DMS53 (cell line): ENCODE measurements at places on chromosomes 7 and 10.

DNA sequence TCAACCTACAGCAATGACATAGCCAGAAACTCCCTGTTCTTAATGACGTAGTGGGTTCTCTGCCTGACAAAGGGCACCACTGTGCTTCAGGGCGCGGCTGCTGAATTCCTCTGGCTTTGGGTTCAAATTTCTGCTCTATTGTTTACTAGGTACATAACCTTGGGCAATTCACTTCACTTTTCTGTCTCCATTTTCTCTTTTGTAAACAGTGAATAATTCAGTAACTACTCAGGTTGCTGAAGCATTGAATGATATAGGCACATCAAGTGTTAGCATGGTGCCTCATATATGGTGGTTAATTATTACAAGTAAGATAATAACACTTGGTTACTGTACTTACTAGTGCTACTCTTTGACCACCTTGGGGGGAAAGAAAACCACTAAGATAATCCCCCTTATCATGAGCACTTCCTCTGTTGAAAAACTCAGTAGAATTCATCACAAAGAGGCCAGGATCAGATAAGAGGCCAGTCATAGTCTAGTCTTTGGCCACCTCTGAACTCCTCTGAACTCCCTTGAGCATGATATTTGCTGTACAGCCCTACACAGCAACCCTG is 92.0 kb upstream of the AHR start:
- peak; percentile 93 for DNase-seq

DNA sequence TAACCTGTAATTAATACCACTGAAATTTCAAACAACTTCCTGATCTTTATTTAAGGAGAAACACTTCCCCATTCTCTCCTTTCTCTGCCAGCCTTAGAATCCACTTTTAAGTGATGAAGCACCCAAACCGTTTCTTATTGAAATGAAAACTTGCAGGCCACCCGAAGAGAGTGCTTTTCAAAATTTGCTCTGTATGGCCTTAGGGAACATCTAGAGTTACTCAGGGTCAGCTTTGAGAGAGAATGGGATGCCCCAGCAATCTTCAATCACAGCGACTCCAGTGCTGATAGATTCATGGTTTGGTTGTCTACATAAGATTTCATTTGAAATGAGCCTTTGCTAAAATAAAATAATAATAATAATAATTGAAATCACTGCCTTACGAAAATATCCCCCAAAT is 323.1 kb downstream of the PCLO start:
- DNase-seq, result no peak

DNA sequence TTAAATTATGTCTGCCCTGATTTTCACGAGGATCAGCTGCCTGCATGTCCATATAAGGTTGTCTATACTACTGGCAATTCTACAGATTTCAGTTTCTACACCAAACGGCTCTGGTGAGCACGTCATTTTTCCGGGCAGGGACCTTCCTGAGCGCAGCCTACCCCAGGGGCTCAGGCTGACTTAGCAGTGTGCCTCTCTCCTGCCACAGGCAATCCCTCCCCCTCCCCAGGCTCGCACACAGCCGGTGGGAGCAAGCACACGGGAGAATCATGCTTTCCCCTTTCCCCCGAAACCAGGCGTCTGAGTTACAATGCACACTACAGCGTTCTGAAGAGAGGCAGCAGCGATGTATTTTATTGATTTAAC is 1.7 kb downstream of the KLF6 start:
- peak; percentile 84 for DNase-seq

DNA sequence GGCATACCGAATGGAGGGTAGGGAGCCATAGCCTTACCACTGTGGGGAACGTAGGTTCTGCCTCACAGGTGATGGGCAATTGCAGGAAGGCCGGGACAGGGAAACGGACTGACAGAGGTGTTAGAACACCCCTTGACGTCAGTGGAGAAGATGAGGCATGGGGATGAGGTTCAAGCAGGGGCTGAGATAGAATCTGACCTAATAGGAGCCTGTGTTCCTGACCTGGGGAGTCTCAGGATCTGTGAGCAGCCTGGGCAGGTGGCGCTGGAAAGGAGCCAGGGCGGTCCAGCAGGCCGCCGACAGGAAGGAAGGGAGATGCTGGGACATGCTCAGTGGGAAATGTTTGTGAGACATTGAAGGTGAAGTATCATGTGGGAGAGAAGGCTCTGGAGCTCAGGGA is 109.4 kb downstream of the WDFY4 start:
- peak; percentile 80 for DNase-seq

DNA sequence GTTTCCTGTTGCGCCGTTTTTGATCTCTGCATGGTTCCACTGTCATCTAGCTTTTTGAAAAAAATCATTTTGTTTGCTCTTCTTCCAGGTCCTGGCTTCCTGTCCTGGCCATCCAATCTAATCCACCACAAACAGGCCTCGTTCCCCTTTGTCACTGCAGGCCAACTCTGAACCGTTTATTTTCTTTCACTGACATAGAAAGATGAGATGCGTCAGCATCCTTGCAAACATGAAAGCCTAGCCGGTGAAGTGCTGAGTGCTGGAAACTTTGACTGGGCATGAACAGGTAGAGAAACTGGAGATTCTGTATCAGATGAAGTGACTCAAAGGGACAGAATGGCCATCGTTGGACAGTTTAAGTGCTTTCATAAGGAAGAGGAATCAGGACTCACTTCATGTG is 1247.8 kb downstream of the TYW1 start:
- no peak for DNase-seq

DNA sequence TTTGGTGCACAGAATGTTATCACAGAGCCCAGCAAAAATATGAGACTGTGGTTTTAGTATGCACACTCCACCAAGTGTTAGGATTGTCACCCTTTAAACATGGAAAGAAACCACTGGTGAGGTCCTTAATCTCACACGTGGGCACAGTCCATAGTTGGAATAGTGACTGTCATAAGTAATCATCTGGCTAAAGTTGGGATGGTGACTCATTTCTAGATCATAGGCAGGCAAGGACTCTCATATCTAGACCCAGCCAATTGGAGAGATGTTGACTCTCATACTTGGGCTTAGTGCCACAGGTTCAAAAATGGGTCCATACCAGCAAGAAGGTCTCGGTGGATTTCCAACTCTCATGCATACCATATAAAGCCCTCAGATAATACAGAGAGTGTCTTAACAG is 39.6 kb upstream of the ZNF680 start:
- no peak for DNase-seq

GRCh38 chr10:96699613-96700012 is 20.7 kb downstream of the PIK3AP1 start:
- DNase-seq, result no peak

GRCh38 chr7:41709621-41710020 is 6.7 kb upstream of the INHBA start:
- peak; percentile 96 for DNase-seq

GRCh38 chr7:103073989-103074518 is 542 bp downstream of the FBXL13 start:
- peak; percentile 63 for DNase-seq

GRCh38 chr10:94105226-94105625 is 111.5 kb downstream of the PLCE1 start:
- no peak for DNase-seq

DNA sequence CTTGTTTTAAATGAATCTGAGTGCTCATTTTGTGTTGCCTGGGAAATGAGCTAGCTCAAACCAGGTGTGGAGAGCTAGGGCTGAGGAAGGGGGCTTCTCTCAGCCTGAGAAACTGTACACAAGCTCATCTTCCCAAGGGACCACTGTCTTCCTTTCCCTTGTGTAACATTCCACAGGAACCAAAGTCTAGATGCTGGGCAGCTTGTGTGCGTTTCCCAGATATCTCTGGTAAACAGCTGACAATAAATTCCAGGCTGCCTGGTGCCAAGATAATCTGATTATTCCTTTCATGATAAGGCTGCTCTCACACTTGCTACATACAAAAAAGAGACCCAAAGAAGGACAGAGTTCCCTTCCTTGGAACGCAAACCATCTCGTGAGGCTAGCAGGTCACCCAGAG is 33.1 kb upstream of the MKLN1 start:
- DNase-seq, result no peak

DNA sequence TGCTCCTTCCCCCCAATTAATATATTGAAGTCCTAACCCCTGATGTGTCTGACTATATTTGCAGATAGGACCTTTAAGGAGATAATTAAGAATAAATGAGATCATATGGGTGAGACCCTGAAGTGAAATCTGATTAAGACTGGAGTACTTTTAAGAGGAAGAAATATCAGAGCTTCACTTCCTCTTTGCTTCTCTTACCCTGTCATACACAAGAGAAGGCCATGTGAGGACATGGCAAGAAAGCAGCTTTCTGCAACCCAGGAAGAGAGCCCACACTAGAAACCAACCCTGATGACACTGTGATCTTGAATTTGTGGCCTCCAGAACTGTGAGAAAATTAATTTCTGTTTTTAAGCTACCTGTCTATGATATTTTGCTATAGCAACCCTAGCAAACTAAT is 44.2 kb downstream of the JMJD1C start:
- DNase-seq, result peak; percentile 24

GRCh38 chr7:4257146-4258111 is 424.7 kb upstream of the FOXK1 start:
- DNase-seq, result no peak

DNA sequence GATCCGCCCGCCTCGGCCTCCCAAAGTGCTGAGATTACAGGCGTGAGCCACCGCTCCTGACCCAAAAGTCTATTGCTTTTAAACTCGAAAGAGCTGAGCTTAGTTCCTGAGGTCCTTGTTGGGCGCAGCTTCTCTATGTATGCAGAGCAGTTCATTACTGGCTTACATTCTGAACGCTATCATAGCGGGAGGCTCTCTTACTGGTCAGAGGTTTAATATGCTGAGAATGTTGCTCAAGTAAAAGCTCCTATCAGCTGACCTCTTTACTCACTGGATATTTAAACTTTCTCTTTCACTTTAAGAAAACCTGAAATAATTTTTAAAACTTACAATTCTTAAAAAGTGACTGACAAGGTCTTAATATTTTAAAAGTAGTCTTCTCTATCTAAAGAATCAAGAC is 160.8 kb upstream of the WNT16 start:
- DNase-seq, result no peak

DNA sequence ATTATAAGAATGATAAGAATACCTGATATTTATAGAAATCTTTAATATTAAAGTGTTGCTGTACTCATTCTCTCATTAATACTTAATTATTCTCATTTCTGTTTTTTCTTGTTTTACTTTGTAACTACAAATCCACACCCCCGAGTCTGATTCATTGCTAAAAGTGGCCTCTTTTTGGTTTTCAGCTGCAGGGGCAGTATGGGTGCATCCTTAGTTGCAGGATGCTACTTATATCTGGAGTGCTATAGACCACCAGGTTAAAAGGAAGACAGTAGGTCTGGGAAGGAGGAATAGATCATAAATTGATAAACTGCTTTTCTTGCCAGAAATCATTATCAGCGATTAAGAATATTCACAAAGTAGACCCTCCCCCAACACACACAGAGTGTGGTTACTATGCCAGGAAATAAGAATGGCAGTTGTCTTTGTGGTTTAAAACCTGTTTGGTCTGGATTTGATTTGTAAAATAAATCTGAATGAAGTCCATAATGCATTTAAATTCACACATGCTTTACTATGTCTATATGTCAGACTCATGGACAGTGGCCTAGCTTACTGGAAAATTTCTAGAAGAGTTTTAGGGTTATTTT is 96.5 kb downstream of the NRF1 start:
- no peak for DNase-seq

DNA sequence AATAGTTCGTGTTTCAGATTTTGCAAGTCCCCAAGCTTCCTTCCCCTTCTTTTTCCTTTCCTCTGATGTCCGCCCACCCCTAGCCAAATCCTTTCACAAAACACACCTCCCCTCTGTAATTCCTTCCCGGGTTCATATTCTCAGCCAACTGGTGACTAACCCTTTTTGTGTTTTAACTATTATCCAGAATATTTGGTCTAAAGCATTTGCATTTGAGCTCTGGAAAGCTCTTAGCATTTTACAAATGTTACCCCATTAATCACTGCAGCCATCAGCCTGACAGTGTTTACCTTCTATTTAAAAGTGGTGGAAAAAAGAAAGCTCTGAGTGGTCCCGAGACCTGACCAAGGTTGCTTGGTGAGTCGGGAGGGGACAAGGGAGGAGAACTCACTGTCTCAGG is 139.0 kb downstream of the CREB5 start:
- no peak for DNase-seq

DNA sequence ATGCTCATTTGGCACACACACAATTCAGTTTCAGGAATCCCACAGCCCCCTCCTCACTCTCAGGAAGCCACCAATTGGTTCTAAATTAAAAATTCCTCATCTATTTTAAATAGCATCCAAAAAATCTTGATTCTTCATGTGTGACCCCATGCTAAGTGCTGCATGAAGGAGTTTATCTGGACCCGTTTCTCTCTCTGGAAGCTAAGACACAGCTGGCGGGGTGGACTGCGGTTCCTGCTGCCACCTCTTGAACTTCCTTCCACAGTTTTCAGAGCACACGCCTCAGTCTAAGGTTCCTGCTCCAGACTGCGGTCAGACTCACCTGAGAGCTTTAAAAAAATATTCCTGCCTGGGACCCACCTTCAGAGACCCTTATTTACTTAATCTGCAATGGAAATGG is 34.5 kb downstream of the LYZL1 start:
- DNase-seq, result no peak

DNA sequence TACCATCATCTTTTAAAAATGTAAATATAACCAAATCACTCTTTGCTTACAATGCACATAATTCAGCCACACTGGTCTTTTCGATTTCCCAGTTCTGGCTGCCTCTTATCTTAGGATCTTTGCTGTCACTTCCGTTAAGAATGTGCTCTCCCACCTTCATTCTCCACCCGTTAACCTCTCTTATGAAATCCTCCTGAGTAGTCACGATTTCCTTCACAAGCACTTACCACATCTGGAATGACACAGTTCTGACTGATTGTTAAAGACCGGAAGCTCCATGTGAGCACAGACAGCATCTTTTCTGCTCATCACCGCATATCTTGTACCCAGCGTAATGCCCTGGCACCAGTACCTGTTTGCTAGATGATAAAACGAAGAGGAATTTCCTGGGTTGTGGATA is 84.3 kb downstream of the CUL2 start:
- DNase-seq, result no peak

DNA sequence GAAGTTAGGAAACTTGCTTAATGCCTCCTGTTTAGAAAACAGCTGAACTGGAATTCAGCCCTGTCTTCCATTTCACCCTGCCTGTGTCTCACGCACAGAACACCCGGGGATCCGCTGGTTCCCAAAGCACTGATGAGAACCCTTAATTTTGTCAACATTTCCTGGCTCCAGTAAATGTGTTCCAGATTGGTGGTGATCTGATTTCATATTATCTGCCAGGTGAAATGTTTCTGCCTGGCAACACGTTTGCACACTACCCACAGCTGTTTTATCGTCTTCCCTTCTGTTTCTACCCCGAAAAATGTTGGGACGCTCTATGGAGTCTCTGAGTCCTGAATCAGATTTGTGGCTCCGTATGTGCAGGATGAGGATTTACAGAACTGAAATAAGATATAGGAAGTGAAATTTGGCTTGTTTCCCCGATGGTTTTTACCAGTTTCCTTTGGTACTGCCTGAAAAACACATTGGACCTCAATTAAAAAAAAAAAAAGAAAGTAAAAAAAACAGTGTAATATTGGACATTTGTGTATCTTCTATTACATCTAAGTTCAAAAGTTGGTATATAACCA is 29.0 kb downstream of the MRC1 start:
- no peak for DNase-seq

GRCh38 chr7:155020996-155021395 is 18.1 kb upstream of the PAXIP1 start:
- no peak for DNase-seq
